ENCODE measurements at places on chromosomes 7 and 10.

DNA sequence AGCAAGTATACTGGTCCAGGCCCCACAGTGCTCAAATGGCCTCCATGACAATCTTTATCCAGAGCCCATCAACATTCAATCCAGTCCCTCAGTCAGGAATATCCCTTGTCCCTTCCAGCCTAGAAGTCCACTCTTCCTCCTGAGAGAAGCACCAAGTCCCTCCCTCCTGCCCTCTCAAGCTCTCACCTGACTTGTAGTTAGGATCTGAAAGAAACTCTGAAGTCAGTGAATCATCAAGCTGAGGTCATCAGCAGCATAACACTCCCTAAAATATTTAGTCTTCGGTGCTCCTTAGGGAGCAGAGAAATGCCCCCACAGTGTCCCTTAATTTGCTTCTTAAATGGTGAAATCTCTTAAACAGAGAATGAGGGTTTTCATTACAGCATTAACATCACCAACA, 31.0 kb downstream of the GRM8 start:
- no peak for DNase-seq

DNA sequence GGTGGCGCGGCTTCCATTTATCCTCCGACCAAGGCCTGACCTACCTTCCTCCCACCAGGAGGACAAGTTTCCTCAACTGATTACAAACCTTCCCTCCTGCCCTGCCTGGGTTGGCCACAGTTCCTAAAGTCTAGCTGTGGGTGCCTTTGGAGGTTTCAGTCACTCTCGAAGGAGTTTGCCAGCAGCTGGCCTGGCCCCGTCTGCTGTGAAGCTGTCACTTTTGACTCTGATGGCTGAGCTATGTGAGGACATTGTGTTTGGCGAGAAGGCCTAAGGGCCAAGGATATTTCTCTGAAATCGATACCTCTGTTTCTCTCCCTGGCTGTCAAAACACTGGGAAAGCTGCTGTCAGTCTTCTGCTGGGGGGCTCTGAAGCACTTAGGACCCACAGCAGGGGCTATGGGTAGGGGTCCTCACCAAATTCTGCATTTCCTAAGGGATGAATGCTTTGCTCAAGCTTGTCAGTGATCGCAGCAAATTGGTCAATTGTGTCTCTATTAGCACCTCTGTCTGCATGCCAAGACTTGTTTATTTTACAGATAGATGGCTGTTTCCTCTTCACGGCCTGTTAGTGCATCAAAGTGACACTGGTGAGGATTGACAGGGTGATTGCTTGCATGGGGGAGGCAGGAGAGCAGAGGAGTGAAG, 31.9 kb upstream of the SAMD8 start:
- DNase-seq = no peak

- DNase-seq = peak; percentile 74
Measured at GRCh38 chr7:142785841-142786250, 15.1 kb downstream of the PRSS2 start.

GRCh38 chr10:127906548-127907377, at the start of gene PTPRE:
Gene PTPRE, plus strand, starts transcription at chr10:127907103. Its CDS starts 133,779 bp downstream, at chr10:128040882.
- DNase-seq = peak; percentile 61

- DNase-seq = no peak
Measured at GRCh38 chr10:25061711-25062449, 45.5 kb downstream of the THNSL1 start.

DNA sequence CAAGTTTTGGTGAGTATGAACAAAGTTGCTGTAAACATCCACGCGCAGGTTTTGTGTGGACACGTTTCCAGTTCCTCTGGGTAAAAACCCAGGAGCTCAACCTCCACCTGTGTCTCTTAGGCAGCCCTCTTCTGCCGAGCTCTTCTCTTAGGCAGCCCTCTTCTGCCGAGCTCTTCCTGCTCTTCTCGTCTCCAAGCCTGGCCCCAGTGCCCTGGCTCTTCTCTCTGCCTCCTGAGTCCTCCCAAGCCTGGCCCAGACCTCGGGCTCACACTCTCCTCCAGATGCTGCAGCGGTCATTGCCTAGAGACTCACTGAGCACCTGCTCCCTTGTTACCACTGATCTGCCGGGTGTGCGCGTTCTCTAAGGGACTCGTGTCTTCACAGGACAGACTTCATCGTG, 38.7 kb upstream of the BNIP3 start:
- no peak for DNase-seq

DNA sequence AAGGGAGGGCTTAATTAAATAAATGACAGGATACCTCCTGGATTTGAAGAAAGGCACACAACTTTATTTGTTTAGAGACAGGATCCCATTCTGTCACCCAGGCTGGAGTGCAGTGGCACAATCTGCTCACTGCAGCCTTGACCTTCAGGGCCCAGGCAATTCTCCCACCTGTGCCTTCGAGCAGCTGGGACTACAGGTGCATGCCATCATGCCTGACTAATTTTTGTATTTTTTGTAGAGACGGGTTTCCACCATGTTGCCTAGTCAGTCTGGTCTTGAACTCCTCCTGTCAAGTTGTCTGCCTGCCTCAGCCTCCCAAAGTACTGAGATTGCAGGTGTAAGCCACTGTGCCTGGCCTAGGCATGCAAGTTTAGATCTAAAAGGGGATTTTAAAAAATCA, 272.7 kb upstream of the MBL2 start:
- DNase-seq = no peak

- no peak for DNase-seq
Measured at GRCh38 chr7:45193828-45194227, 36.2 kb downstream of the RAMP3 start.

- DNase-seq = no peak
Measured at GRCh38 chr10:133253361-133253955, 15.8 kb downstream of the VENTX start.

- no peak for DNase-seq
Measured at GRCh38 chr7:5344342-5344741, 61.6 kb downstream of the SLC29A4 start.

DNA sequence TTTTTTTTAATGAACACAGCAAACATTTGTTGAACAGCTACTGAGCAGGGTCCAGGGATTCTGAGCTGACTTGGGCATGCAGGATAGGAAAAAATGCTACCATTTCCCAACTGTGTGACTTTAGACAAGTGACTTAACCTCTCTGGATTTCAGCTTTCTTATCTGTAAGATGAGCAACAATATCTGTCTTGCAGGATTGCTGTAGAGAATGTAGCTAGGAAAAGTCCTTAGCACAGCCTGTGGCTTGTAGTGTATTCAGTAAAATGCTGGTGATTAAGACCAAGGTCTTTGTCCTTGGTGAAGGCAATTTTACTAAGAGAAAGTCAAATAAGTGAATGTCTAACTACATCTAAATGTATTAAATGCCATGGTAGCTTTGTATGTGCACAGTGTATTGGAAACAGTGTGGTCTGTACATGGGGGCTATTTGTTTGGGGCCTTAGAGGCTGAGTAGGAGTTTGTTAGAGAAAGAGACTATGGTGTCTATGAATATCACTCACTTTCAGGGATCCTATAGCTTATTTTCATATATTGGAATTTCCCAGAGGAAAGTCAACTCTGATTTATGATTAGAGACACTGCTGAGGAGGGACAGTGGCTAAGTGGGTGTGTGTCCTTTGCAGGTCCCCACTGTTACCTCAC, 118.9 kb downstream of the CDH23 start:
- no peak for DNase-seq

DNA sequence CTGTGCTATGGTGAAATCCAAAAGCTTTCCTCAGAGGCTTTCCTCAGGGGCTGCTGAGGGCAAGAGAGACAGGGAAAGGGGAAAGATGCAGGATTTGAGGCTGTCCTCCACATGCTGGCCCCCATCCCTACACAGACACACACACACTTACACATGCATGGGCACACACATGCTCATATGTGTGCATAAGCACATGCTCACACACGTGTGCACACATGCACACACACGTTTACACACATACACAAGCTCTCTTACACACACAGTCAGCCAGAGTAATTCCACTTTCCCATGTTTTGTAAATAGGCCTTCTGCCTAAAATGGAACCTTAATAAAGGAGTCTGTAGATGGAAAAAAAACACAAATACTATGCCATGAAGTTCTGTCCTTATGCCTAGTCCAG, 312.9 kb downstream of the GRID1 start:
- no peak for DNase-seq

DNA sequence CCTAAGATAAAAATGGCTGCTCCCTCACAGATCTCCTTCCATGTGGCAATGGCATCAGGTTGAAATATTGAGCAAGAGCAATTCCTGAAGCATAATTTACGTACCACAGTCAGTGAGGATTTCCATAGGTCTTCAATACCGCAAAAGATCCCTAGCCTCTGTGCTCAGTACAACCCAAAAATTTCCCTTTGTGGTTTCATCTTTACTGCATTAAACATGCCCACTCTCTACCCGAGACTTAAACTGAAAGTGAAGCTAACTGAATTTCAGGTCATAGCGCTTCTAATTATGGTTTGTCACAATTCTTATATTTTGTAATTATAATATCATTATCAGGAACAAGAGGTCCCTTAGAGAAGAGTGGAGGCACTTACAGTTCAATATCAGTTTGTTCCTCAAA, 1071.1 kb downstream of the XPNPEP1 start:
- no peak for DNase-seq

GRCh38 chr7:78769481-78770101, 683.9 kb downstream of the MAGI2 start:
- DNase-seq = no peak

GRCh38 chr7:29974286-29974685, 15.3 kb downstream of the SCRN1 start:
- no peak for DNase-seq

Measured in stimulated activated naive CD4-positive, alpha-beta T cell treated with Interleukin-2 at 50 U/mL for 16 hours (primary cell).